ENCODE measurements at places on chromosomes 2 and 18.
A peak's percentile ranks its signal among the peaks of the same experiment; 100 is the strongest.

DNA sequence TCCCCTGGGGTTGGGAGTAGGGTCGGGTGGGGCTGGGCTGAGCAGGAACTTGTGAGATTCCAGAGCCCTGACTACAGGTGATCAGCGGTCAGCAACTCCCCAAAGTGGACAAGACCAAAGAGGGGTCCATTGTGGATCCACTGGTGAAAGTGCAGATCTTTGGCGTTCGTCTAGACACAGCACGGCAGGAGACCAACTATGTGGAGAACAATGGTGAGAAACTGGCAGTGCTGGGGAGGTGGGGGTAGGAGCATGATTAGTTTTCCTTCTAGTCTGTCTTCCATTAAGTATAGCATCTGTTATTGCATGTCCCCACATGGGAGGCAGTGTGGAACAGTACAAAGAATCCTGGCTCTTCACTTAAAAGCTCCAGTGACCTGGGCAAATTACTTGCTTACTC is 23.7 kb downstream of the ZNF142 start:
- no peak for DNase-seq

- no peak for DNase-seq
Measured at GRCh38 chr18:62664414-62664813, 50.9 kb upstream of the PHLPP1 start.

DNA sequence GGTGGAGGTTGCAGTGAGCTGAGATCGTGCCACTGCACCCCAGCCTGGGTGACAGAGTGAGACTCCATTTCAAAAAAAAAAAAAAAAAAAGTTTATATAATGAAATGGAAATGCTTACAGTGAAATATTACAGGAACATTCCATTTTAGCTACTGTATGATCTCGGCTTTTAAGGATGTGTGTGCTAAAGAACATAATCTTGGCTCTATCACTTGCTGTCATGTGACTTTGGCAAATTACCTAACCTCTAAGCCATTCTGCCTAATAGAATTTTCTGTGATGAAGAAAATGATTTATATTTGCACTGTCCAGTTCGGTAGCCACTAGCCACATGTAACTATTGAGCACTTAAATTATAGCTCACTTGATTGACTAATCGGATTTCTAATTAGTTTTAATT is 36.3 kb downstream of the SMAD4 start:
- no peak for DNase-seq

DNA sequence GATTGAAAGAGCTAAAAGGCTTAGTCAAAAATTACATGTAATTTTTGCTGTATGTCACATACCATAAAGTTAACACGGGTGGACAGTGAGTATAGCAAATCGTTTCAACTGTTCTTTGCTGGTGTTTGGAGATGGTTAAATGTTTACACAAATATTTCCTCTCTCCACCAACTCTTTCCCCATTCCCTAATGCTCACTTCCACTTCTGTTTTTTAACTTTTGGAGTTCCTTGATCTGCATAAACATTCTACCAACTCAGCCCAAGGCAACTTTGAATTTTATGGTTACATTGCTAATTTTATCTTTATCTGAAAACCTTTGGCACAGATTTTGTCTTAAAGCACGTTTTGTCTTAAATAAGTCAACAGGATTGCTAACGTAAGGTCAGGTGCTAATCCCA is 1.9 kb upstream of the SPOPL start:
- no peak for DNase-seq

DNA sequence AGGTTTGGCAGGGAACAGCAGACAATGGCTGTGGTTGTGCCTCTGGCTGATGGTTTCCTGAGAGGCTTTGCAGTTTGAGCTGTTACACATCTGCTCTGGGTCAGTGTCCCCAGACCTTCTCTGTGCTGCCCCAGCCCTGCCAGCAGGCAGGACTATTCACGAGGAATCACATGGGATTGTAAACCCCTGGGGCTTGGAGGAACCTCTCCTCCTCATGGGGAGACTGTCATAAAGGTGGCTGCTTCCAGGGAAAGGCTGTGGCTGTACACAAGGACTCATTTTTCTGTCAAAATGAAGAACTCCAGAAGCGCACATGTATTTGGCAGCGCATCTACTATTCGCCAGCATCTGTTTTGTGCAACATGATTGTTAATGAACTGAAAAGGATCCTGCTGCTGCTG is 142.6 kb upstream of the CYP1B1 start:
- DNase-seq: peak; percentile 14

- DNase-seq: no peak
Measured at GRCh38 chr2:192584976-192585375, 390.2 kb upstream of the TMEFF2 start.

- no peak for DNase-seq
Measured at GRCh38 chr2:177396703-177397460, 4.3 kb downstream of the AGPS start.

- no peak for DNase-seq
Measured at GRCh38 chr18:11541179-11541578, 68.2 kb upstream of the SLC35G4 start.

- no peak for DNase-seq
Measured at GRCh38 chr18:56248610-56249235, 389.7 kb downstream of the TXNL1 start.

Data from NCI-H446 (cell line).